Stimulated activated CD4-positive, alpha-beta T cell treated with anti-CD3 and anti-CD28 coated beads, Interleukin-12 subunit alpha, Interleukin-12 subunit beta, amount 100 ng/mL, for 4 hours (primary cell): ENCODE measurements at places on chromosomes 4 and X.

DNA sequence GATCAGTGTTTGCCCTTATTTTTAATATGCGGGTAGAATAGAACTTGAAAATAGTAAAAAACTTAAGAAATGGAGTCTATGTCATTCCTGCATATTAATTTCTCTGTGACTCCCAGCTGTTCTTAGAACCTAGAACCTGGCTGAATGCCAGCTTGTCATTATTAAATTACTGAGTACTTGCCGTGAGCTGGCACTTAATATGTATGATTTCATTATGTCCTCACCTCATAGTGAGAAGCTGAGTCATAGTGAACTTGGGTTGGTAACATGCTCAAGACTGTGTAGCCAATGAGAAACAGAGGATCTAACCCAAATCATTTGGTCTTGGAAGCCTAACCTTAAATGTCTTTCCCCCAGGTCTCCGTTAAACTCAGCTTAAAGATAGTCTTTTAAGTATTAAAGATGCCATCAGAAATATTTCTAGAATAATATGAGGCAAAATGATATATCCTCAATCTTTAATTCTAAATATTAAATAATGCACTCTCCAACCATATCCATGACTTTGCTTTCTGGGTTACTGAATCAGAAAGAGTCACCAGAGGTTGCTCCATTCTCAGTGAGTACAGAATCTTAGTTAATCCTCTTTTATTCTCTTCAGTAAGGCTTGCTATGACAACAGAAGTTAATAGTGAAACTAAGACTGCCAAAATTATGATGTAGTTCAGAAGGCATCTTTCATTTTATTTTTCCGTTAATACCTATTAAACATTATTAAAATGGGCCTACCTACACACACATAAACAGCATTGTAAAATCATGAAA lies 58.6 kb upstream of the TLL1 start:
- no peak for DNase-seq

DNA sequence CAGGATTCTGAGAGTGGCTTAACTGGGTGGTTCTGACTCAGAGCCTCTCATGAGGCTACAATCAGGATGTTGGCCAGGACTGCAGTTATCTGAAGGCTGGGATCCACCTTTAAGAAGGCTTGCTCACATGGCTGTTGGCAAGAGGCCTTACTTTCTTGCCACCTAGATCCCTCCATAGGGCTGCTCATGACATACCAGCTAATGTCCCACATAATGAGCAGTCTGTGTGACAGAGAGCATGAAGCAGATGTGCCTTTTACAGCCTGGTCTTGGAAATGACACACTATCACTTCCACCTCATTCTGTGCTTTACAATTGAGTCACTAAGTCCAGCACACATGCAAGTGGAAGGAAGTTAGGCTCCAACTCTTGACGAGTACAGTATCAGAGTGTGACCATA lies 4.3 kb upstream of the RBM3 start:
- DNase-seq, result no peak

DNA sequence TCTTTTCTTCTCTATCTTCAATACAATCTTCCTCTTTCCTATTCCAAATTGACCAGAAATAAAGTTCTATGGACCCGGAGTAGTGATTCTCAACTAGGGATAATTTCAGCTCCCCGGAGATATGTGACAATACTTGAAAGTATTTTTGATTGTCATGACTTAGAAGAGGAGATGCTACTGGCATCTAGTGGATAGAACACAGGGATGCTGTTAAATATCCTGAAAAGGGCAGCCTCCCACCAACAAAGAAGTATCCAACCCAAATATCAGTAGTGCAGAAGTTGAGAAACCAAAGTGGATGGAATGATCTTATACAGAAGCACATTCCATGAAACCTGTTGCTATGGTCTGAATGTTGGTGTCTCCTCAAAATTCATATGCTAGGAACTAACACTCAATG lies 65.7 kb upstream of the NDST3 start:
- no peak for DNase-seq

DNA sequence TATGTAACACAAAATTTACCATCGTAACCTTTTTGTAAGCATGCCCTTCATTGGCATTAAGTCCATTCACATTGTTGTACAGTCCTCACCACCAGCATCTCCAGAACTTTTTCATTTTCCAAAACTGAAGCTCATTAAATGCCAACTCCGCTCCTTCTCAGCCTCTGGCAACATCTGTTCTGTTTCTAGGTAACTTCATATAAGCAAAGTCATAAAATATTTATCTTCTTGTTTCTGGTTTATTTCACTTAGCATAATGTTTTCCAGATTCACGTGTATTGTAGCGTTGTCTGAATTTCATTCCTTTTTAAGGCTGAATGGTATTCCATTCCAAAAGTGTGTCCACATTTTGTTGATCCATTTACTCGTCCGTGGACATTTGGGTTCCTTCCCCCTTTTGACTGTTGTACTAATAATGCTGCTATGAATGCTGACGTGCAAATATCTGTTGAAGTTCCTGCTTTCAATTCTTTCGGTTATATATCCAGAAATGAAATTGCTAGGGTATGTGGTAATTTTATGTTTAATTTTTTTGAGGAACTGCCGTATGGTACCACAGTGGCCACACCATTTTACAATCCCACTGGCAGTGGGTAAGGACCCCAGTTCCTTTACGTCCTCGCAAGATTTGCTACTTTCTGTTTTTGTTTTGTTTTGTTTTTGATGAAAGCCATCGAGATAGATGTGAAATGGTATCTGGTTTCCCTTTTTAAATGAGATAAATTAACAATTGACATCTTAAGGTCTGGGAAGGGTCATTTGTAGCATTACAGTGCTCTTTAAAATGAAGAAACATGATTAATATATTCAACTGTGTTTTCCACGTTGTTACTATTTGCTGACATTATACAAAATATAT lies 63.4 kb downstream of the PTTG2 start:
- DNase-seq, result no peak

DNA sequence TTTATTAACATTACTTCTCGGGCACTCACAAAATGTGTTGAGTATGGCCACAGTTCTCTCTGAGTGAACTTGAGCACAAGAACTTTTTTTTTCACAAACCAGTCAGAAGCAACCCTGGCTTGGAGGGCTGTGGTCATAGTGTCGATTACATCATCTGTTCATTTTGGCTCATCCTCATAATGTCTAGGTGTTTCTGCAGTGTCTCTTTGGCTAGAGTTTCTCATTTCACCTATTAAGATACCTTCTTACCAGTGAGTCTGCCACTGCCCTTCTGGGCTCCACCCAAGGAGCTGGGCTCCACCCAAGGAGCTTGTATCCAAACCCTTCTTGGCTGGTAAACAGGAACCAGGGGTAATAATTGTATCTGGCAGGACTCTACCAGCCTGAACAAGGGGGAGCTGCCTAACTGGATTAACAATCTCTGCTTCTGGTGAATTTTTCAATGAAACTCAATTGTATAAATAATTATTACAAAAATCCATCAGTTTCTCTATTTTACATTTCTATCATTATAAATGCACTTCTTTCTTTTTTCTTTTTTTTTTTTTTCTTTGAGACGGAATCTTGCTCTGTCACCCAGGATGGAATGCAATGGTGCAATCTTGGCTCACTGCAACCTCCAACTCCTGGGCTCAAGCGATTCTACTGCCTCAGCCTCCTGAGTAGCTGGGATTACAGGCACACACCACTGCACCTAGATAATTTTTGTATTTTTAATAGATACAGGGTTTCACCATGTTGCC lies 667.7 kb upstream of the SLIT2 start:
- DNase-seq, result no peak

DNA sequence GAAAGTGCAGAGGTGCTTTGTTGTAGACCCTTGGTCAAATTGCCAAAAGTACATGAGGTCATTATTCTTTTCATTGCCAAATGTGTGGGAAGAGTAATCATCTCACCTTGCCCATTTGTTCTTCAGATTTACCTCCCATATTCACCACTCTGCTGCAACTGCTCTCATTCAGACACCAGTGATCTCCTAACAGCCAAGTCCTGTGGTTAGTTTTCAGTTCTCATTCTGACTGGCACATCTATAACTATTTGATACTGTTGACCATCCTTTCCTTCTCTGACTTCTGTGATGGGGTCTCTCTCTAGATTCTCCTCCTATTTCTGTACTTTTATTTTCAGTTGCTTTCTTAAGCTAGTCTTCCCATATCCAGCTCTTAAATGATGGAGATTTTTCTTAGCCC lies 39.8 kb downstream of the GRIA3 start:
- DNase-seq, result no peak

DNA sequence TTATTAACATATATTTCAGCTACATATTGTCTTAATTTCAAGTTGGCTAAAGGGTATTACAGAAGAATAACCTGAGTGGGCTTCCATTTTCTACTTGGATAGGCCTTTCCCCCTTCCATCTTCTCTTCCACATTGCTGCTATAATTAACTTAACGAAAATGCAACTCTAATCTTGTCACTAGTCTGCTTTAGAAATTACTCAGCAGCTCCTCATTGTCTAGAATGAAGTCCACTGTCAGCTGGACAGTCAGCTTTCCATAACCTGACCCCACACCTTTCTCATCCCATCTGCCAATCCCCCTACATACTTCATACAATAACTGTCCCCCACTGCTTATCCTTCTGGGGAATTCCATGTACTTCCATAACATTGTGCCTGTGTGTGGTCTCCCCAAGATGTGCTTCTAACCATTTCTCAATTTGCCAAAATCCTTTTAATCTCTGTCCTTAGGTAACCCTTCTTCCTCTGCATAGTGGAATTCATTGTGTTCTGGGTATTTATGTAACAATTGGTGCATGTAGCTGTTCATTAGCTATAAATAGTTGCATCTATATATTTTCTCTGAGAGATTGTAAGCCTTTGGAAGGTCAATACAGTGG lies 4.8 kb downstream of the MND1 start:
- DNase-seq, result no peak

DNA sequence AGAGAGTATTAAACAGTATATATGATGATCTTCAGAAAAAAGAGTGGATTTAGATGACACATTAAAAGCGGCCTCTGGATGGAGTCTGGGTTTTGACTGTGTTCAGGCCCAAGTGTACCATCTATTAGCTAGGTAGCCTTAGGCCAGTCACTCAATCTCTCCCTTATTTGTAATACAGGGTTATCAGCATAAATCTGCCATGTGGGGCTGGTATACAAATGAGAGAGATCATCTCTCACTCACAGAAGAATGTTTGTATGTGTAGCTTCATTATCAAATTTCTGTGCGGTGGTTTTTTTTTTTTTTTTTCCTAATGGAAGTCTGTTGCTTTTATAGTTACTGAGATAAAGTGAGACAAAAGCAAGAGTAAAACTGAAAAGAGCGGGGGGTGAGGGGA lies 12.7 kb downstream of the SLC2A9 start:
- no peak for DNase-seq

DNA sequence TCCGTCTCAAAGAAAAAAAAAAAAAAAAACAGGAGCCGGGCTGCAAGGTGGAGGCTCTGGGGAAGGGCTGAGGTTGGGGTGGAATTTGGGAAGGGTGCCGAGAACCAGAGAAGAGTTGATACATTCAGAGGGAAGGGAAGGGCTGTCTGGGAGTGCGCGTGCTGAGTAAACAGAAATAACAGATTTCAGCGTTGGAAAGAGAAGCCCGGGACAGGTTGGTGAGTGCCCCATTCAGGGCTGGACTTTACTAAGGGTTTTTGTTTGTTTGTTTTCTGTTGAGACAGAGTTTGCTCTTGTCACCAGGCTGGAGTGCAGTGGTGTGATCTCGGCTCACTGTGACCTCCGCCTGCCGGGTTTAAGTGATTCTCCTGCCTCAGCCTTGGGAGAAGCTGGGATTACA lies 1.7 kb upstream of the IL3RA start:
- DNase-seq, result no peak

- DNase-seq, result no peak
Observed at GRCh38 chr4:24956763-24957162, 43.9 kb upstream of the CCDC149 start.

DNA sequence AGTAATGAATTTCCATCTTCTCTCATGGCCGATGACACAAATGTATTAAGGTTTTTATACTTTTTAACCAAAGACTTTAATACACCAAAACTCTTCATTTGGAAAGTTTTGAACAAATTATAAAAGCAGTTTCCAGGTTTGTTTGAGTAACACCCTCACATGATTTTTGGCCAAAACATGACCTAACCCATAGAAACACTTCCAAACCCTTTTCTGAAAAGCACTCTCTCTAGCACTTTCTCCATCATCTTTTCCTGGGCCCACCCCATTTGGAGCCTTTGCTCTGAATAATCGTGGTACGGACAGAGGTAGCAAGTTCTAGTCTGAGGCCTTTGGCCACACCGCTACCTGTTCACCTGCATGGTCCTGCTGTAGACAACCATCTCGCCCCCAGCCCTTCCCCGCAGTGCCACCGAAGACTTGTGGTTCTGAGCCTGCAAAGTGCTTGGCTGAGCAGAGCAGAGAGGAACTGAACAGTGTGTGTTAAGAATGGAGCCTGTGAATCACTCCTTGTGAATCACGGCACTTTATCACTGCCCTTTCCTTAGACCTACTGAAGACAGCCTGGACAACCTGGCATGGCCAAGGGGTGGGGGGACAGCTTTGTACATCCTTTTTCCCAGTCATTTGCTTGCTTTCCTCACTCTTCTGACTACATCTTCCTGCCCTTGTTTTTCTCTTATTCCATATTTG lies 181.8 kb downstream of the PTTG2 start:
- DNase-seq, result no peak

DNA sequence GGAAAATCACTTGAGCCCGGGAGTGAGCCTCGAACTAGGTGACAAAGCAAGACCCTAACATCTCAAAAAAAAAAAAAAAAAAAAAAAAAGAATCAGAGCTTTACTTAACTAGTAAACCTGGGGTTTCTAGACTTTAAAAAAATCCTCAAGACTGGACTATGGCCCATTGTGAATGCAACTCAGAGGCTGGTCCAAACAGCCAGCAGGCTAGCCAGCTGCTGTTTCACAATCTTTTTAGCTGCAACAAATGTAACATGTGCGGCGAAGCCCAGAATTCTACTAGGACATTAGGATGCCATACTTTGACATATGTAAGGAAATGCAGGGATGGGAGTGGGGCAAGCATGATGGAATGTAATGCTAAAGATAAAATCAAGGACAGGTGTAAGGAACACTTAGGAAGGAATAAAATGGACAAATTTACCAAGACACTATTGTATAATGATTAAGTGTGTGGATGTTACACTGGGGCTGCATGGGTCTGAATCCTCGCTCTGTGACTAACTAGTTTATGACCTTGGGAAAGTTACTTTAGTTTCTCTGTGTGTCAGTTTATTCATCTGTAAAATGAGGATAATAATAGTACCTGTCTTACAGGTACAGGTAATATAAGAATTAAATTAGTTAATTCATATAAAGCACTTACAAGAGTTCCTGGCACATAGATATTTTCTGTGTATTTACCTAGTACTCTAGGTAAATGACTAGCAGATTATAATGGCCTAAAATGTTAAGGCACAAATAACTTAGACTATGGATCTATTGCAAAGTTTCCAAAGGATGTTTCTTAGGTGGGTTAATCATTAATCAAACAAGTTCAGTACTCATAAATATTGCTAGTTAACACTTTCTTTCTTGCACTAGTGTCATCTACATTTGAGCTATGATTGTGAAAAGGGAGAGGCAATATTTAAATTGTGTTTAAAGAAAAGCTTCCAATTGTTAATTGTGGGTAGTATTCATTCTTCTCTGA lies 49.5 kb downstream of the HELQ start:
- no peak for DNase-seq
